ENCODE measurements at places on chromosomes 7 and 10.
A peak's percentile ranks its signal among the peaks of the same experiment; 100 is the strongest.

GRCh38 chr7:43639858-43640491, 57.1 kb downstream of the STK17A start:
- DNase-seq = no peak

- no peak for DNase-seq
Measured at GRCh38 chr10:74521526-74521925, 304.9 kb upstream of the KAT6B start.

- peak; percentile 24 for DNase-seq
Measured at GRCh38 chr10:15419279-15419874, 48.3 kb upstream of the FAM171A1 start.

- no peak for DNase-seq
Measured at GRCh38 chr10:33252794-33253203, 81.7 kb downstream of the NRP1 start.

- DNase-seq = no peak
Measured at GRCh38 chr7:92266415-92267241, 20.9 kb downstream of the ANKIB1 start.
